ENCODE measurements at places on chromosomes 1 and 21. TPM values are rescaled to one million over a fixed set of nuclear protein-coding genes. Genes with fewer than 3 reads are reported as not detected.

DNA sequence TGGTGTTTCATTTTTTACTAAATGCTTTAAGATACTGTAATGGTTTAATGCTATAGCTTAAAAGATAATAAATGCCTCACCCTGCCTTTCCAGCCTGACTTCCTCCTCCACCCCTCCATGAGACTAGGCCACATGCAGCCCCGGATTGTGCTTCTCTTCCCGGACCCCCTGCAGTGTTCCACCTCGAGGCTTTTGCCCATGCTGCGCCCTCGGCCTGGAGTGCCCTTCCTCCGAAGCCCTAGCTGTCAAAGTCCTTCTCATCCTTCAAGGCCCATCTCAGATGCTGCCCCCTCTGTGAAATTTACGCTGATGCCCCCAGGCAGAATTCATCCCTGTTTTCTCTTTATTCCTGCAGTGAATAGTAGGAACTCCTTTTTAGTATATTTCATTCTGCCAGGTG lies 98.5 kb downstream of the ATP5PO start:
- H3K4me1 ChIP-seq = peaks cover 5% of the 10 kb centered on the region
- H3K4me3 ChIP-seq = no peak overlapping the region
- H3K27ac ChIP-seq = no peak overlapping the region
- H3K36me3 ChIP-seq = peaks cover 10% of the 10 kb centered on the region
- no peaks in the 10 kb centered on the region for H3K27me3 ChIP-seq
- DNase-seq = no peak

- no peaks in the 10 kb centered on the region for H3K36me3 ChIP-seq
- H3K27me3 ChIP-seq = no peaks in the 10 kb centered on the region
Observed at GRCh38 chr1:206001476-206001888, 1.7 kb downstream of the RAB7B start.

GRCh38 chr1:58264462-58264861 lies 282.1 kb downstream of the OMA1 start:
- no peak overlapping the region for H3K27ac ChIP-seq
- no peak overlapping the region for H3K4me3 ChIP-seq
- H3K4me1 ChIP-seq = no peaks in the 10 kb centered on the region
- no peaks in the 10 kb centered on the region for H3K27me3 ChIP-seq
- no peaks in the 10 kb centered on the region for H3K36me3 ChIP-seq

- H3K27ac ChIP-seq = no peak overlapping the region
- H3K4me1 ChIP-seq = no peaks in the 10 kb centered on the region
- no peak for DNase-seq
- H3K4me3 ChIP-seq = no peak overlapping the region
- H3K36me3 ChIP-seq = no peaks in the 10 kb centered on the region
- no peaks in the 10 kb centered on the region for H3K27me3 ChIP-seq
Observed at GRCh38 chr1:29218223-29218622, 12.5 kb downstream of the MECR start.

DNA sequence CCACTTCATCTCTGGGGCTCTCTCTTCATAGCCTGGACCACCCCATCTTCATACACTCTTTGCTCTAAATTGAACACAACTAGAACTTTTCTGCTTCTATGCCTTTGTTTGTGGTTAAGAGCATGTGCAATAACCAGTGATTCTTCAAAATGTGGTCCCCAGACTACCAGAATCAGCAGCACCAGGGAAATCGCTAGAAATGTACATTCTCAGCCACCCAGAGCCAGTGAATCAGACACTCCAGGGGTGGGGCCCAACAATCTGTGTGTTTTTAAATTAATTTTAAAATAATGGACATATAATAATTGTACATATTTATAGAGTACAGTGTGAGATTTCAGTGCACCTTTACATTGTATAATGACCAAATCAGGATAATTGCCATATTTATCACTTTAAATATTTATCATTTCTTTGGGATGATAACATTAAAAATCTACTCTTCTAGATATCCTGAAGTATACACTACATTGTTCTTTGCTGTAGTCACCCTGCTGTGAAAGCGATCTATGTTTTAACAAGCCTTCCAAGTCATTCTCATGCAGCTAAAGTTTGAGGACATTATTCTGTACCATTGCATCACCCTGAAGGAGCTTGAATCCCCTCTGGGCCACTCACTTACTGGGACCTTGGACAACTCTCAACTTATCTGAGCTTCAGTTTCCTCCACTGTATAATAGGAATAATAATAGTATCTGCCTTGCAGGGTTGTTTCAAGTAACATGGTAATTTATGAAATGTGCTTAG lies 10.8 kb downstream of the GRHL3 start:
- no peak overlapping the region for H3K27ac ChIP-seq
- H3K4me1 ChIP-seq = no peaks in the 10 kb centered on the region
- DNase-seq = no peak
- H3K27me3 ChIP-seq = no peaks in the 10 kb centered on the region

GRCh38 chr1:92277105-92277723 lies 21.6 kb downstream of the GLMN start:
- no peaks in the 10 kb centered on the region for H3K36me3 ChIP-seq
- H3K4me1 ChIP-seq = no peaks in the 10 kb centered on the region
- H3K27ac ChIP-seq = no peak overlapping the region
- no peaks in the 10 kb centered on the region for H3K27me3 ChIP-seq

DNA sequence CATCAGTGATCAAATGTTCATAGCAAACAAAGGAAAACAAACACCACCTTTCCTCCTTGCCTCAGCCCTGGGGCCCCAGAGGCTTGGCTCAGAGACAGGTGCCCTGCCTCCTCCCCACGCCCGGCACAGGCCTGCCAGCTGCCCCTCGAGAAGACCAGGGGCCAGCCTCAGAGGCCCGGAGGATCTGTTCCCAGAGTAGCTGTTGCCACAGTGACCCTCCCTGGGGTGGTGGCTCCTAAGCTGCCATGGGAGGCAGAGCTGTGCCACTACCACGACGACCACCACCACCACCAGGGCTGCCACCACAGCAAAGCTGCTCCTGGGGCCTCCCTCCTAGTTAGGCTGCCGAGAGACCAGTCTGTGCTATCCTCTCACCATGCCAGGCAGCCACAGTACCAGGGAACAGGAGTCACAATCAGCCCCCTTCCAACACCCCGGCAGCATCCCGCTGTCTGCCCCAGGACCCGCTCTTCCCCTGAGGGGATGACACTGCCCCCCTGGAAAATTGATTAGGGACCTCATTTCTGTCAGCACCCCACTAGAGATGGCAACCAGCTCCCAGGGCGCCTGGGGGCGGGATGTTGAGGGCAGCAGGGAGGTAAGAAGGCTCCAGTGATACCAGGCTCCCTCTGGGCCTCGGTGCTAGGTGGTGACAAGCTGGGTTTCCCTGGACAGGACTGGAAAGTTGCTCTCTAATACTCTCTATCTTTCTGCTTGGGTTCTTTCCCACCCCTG lies 30.5 kb downstream of the KCNC4 start:
- no peaks in the 10 kb centered on the region for H3K27me3 ChIP-seq
- no peak overlapping the region for H3K27ac ChIP-seq
- H3K4me1 ChIP-seq = peaks cover 9% of the 10 kb centered on the region
- H3K4me3 ChIP-seq = no peak overlapping the region

GRCh38 chr21:46385846-46386733 lies 62.1 kb downstream of the PCNT start:
- no peak for DNase-seq
- no peaks in the 10 kb centered on the region for H3K4me1 ChIP-seq
- no peaks in the 10 kb centered on the region for H3K27me3 ChIP-seq
- no peak overlapping the region for H3K27ac ChIP-seq

DNA sequence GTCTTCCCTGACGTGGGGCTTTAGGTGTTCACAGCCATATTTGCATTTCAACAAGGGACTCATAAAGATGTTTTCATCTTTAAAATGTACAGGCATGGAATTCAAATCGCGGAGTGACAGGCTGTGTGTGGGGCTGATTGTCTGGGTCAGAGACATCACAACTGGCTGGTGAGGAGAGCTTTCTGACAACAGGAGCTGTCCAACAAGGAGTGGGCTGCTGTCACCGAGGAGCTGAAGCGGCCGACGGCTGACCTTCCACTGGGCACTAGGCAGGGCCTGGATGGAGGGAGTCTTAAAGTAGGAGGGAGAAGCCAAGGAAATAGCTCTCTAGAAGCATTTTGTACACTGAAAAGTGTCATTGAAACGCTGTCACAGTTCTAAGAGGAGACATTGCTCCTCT lies 30.5 kb upstream of the SCMH1 start:
- H3K27ac ChIP-seq = no peak overlapping the region
- H3K4me3 ChIP-seq = no peak overlapping the region
- H3K4me1 ChIP-seq = no peaks in the 10 kb centered on the region
- no peaks in the 10 kb centered on the region for H3K27me3 ChIP-seq
- H3K36me3 ChIP-seq = no peaks in the 10 kb centered on the region

- H3K4me3 ChIP-seq = no peak overlapping the region
- H3K4me1 ChIP-seq = peaks cover 66% of the 10 kb centered on the region
- DNase-seq = no peak
- peaks cover 1% of the 10 kb centered on the region for H3K36me3 ChIP-seq
- no peaks in the 10 kb centered on the region for H3K27me3 ChIP-seq
Observed at GRCh38 chr1:18929686-18930085, 26.8 kb downstream of the IFFO2 start.

DNA sequence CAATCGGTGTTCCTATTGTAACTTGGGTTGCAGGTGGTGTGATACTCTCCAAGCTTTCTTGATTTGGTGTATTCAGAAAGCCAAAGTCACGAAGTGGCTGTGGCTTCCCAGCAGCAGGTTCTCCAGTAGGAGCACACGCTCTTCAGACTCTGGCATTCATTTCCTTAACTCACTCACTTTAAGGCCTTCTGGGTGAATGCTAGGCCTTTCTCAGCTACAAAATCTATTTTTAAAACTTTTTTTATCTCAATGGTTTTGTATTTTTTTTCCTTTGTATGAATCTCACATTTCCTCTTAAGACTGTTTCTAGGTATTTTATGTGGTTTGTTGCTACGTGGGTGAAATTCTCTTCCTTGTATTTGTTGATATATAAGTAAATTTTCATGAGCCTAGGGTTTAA lies 22.9 kb upstream of the PKN2 start:
- DNase-seq = no peak
- no peaks in the 10 kb centered on the region for H3K4me1 ChIP-seq
- no peak overlapping the region for H3K27ac ChIP-seq

DNA sequence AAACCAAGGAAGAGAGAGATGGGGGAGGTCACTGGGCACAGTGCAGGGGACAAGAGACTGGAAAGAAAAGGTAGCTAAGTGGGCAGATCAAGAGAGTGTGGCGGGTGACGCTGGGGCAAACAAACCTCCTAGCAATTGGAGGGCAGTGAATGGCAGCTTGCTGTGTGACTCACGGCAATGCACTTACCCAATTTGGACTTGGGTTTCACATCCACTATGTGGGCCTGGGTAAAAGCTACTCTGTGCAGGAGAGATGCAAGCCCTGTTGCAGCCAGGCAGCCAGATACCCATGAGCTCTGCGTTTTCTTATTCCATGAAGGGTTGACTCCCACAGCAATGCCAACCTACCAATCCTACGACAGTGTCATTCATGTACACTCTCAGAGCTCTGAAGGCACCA lies 9.5 kb downstream of the PLXNA2 start:
- no peak for DNase-seq
- H3K4me1 ChIP-seq = peaks cover 91% of the 10 kb centered on the region
- H3K4me3 ChIP-seq = no peak overlapping the region
- H3K36me3 ChIP-seq = peaks cover 2% of the 10 kb centered on the region
- H3K27ac ChIP-seq = peak overlapping the region; percentile 72
- H3K27me3 ChIP-seq = no peaks in the 10 kb centered on the region

DNA sequence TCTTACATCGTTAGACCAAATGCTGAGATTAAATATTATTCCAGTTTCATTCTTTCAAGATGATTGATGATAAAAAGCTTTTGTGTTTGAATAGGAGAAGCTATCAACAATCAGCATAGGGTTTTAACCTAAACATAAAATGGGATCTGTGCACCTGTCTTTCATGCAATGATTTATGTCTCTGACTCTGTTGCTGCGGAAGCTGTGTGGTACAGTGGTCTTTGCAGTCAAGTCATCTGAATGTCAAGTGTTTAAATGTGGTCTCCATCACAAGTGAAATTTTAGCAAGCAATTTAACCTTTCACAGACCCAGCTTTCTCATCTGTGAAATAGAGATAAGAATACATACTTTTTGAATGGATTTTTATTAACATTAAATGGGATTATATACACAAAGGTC lies 107.2 kb downstream of the PLPPR5 start:
- H3K27me3 ChIP-seq = no peaks in the 10 kb centered on the region
- no peaks in the 10 kb centered on the region for H3K36me3 ChIP-seq
- H3K27ac ChIP-seq = no peak overlapping the region
- H3K4me3 ChIP-seq = no peak overlapping the region
- DNase-seq = no peak
- no peaks in the 10 kb centered on the region for H3K4me1 ChIP-seq

GRCh38 chr1:41427122-41427913 lies 57.2 kb downstream of the EDN2 start:
- no peaks in the 10 kb centered on the region for H3K36me3 ChIP-seq
- peaks cover 24% of the 10 kb centered on the region for H3K4me1 ChIP-seq
- H3K27me3 ChIP-seq = no peaks in the 10 kb centered on the region
- no peak for DNase-seq

DNA sequence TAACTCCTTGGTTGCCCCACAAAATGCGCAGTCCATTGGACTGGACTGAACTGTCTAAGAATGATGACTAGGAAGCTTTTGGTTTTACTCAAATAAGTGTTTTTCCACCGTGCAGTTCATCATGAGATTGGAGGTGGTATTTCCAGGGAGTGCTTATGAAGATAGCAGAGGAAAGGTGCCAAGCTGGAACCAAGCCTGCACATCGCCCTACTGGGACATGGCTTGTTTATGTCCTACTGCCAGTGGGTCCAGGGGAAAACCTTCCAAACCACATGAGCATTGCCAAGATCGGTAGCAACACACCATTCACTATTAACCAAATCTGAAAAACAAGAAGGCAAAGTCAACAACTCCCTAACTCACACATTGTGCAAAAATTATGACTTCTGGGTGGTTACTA lies 54.7 kb upstream of the DSCAM start:
- DNase-seq = no peak
- H3K4me1 ChIP-seq = no peaks in the 10 kb centered on the region
- H3K36me3 ChIP-seq = no peaks in the 10 kb centered on the region

Gene CR2
- 0.21 TPM for total RNA-seq

Gene PPP1R12B
- total RNA-seq = 573 TPM

Gene NR1I3
- total RNA-seq = not detected

Gene SPATA46
- not detected for total RNA-seq

Gene CCDC17
- 2.2 TPM for total RNA-seq

Gene UBL4B
- total RNA-seq = not detected

Gene WDR3
- total RNA-seq = 4.5 TPM

Gene PRKAB2
- total RNA-seq = 20.8 TPM

Gene SAMD13
- 1.8 TPM for total RNA-seq

Gene IL10
- total RNA-seq = 19.8 TPM

Gene TEKT2
- not detected for total RNA-seq

Gene NES
- total RNA-seq = 30.9 TPM

Gene AVPR1B
- total RNA-seq = not detected

Gene CDA
- 0.92 TPM for total RNA-seq
